ENCODE measurements at places on chromosomes 1 and 21. TPM values are rescaled to one million over a fixed set of nuclear protein-coding genes. Genes with fewer than 3 reads are reported as not detected.

Gene FAM43B
- total RNA-seq: not detected

Gene JAM2
- 9.1 TPM for total RNA-seq

Gene SPATA1
- total RNA-seq: 0.25 TPM

- DNase-seq: no peak
Measured at GRCh38 chr1:10806966-10807365, 10.5 kb upstream of the CASZ1 start.

DNA sequence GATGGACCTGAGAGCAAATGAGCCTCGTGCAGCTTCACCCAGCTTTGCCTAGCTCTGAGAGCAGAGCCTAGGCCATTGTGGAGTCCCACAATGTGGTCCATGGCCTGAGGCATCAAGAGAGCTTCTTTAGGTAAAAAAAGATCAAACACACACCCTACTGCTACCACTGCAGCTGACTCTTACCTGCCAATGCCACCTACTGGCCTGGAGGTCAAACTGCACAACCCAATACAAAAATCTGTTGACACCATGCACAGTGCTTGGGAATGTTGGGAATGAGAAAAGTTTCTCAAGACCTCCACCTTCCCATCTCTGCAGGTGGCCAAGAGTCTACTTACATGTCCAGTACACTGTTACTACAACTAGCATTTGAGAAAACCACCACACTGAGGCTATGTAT, 60.6 kb downstream of the UCHL5 start:
- DNase-seq: no peak

- DNase-seq: no peak
Measured at GRCh38 chr1:170881268-170882265, 53.8 kb upstream of the MROH9 start.

DNA sequence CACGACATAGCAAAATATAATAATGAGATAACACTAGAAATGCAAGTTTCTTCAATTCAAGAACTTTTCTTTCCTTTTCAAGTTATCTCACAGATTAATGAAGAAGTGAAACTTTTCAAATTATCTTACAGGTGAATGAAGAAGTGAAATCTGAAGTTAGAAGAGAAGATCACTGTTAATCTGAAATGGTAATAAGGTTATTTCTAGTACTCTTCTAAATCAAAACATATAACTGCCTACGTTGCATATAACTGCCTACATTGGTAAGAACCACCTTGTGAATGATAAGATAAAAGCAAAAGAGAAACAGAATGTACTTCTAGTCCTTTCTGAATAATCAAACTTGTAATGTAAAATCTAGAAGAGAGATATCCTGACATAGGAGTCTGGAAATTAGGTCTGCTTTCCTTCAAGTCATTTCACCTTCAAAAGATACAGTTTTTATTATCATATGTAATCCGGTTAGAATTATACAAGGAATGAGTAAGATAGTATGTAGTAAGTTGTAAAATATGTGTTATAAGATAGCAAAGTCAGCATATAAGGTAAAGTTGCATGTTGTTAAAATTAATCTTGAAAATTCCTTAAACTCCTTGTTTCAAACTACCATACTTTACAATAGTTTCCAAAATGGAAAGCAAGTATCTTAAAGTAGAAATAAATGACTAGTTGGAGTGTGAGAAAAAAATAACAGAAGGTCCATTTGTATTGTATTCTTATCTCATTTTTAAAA, 522.4 kb upstream of the ZRANB2 start:
- no peak for DNase-seq

GRCh38 chr1:46274225-46275029, 26.9 kb downstream of the RAD54L start:
- no peak for DNase-seq

- no peak for DNase-seq
Measured at GRCh38 chr1:186152227-186152619, 222.8 kb downstream of the TPR start.

Gene SPRR3
- 1,163 TPM for total RNA-seq

DNA sequence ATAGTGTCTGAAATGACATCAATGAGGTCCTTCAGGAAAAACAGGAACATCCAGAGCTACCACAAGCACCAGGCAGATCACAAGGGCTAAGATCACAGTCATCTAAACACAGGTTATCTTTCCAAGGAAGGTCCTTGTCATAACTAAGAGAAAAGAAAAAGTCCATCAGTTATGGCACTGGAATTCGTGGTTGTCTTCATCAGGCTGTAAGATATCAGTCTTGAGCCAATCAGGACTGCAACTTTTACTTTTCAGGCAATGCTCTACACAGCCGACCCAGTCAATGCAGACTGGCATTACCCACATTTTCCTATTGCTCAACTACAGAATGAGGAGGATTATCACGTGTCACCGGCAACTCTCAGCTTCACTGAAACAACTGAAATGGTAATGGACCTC, 26.4 kb downstream of the SORT1 start:
- DNase-seq: no peak

- no peak for DNase-seq
Measured at GRCh38 chr1:156160743-156161171, 7.4 kb downstream of the SEMA4A start.
